ENCODE measurements at places on chromosomes 6 and 20.

DNA sequence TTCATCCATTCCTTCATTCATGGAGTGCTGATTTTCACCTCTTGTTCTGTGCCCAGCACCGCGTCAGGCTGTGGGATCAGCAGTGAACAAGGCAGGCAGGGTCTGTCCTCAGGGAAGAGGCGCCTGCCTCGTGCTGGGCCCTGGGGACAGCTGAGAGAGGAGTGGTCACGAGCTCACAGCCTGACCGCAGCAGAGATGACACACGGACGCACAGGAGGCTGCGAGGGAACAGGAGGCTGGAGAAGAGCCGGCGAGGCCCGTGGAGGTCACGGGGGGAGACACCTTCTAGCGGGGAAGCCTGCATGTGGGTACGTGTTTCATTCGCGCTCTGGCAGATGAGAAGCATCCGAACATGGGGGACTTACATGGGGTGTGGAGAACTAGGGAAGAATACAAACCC is 27.5 kb downstream of the PXDC1 start:
- no peak for DNase-seq

- no peak for DNase-seq
Measured at GRCh38 chr6:111973927-111974639, 79.8 kb upstream of the CCN6 start.

- DNase-seq: no peak
Measured at GRCh38 chr6:33856655-33857054, 52.9 kb upstream of the MLN start.

- no peak for DNase-seq
Measured at GRCh38 chr6:9095729-9096128, 660.4 kb upstream of the SLC35B3 start.

DNA sequence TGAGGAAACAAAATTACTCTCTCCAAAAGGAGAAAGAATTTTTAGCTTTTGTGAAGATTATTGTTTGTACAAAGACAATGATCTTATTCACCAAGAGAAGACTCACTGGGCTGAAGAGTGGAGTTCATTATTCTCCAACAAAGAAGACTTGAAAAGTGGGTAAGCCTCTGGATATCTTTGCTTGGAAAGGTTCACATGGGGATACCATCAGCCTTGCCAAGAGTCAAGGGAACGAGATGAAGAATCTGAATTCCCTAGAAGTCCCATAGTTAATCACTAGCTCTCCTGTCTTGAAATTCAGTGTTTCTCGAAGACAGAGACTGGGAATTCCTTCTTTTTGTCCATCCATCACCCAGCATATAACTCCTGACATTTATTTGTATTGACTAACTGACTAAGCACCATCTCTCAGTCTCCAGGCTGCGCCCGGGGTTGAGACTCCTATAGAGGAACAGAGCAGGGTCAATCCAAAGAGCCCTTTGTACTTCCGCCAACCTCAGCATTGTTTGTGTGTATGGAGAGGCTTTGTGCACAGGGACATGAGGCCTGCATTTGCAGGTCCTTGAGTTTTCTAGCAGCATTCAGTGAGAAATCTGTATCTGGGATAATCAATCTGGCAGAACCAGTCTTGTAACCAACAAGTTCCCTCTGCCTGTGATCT is 461.9 kb downstream of the KIF16B start:
- no peak for DNase-seq

- no peak for DNase-seq
Measured at GRCh38 chr20:44314870-44315269, 3.9 kb upstream of the FITM2 start.

DNA sequence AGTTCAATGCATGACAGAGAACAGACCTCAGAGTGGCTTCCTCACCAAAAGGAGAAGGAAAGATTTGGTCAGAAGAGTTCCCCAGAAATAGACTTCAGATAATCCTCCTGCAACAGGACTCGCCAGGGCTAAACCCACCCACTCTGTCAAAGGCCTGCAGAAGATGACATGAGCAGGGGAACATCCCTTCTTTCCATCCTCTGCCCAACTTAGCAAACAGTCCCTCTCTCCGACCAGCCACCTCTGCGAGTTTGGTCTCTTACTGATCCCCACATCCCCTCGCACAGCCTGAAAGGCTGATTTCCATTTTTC is 7.5 kb downstream of the NFATC2 start:
- no peak for DNase-seq

GRCh38 chr20:61806995-61807394 is 258.7 kb downstream of the TAF4 start:
- no peak for DNase-seq

DNA sequence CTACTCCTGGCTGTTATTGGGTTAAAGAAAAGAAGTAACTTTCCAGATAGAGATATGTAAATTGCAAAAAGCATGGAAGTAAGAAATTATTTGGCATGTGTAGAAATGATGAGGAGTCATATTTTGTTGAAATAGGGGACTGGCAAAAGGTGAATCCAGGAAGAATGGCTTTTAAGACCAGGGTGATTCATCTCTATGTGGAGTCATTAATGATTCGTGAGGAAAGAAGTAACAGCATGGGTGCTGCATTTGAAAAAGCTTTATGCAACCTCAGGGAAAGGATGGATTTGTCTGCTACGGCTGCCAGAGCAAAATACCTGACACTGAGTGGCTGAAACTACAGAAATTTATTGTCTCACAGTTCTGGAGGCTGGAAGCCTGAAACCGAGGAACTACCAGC is 14.8 kb upstream of the SYNE1 start:
- no peak for DNase-seq

DNA sequence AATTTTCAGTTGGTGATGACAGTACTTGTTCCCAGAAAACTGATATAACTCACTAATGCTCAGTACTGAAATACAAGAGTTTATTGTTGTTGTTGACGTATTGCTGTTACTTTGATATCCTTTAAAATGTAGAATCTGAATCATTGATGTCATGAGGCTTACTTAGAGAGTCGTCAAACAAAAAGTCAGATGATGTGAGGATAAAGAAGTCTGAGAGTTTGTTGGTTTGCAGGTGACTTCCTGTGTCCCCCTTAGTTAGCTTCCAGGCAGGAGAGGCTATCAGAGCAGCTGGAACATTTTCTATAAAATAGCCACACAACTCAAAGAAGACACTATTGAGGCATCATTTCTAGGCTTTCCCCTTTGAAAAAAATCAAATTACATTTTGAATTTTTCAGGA is 97.9 kb downstream of the ADGRG6 start:
- DNase-seq: no peak

GRCh38 chr6:40442591-40442990 is 144.6 kb downstream of the LRFN2 start:
- no peak for DNase-seq

DNA sequence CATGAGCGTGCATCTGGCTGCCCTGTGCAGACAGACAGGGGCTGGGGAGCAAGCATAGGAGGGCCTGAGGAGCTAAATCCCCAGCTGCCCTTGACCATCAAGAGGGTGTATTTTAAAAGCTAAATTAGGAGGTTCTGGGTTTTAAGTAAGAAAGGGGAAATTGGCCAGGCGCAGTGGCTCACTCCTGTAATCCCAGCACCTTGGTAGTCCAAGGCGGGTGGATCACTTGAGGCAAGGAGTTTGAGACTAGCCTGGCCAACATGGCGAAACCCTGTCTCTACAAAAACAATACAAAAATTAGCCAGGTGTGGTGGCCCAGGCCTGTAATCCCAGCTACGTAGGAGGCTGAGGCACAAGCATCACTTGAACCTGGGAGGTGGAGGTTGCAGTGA is 27.8 kb downstream of the SERPINB6 start:
- no peak for DNase-seq

GRCh38 chr20:4243071-4243470 is 227.7 kb upstream of the RNF24 start:
- no peak for DNase-seq

DNA sequence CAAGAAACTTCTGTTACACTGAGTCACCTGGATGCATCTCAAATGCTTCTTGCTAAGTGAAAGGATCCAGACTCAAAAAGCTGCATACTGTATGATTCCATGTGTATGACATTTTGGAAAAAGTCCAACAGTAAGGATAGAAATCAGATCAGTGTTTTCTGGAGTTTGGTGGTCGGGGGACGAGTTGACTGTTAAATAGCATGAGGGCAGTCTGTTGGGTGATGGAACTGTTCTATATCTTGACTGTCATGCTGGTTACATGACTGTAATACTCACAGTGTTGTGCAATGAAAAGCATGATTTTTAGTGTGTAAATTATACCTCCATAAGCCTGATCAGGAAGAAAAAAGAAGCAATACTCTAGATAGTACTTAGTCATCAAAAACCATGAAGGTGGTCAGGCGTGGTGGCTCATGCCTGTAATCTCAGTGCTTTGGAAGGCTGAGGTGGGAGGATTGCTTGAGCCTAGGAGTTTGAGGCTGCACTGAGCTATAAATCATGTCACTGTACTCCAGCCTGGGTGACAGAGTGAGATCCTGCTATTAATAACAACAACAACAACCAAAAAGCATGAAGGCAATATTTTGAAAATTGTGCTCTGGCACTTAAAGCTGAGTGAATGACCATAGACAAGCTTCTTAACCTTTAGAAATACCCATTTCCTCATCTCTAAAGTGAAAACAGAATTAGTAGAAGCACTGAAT is 30.5 kb upstream of the SASH1 start:
- no peak for DNase-seq

DNA sequence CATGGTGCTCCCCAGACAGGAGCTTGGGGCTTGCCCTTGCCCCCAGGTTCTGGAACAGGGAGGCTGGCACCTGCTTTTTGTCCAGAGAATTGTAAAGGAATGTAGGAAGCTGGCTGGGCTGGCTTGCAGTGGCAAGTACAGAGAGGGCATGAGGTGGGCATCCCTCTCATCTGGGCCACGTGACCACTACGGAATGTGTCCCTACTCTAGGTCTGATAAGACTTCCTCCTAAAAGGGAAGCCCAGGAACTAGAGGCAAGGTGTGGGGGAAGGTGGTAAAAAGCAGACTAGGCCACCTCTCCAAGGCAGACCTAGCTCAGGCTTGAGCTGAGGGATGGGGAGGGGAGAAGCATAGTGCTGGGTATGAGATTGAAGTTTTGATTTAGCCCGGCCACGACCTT is 38.8 kb downstream of the UNC5CL start:
- no peak for DNase-seq

DNA sequence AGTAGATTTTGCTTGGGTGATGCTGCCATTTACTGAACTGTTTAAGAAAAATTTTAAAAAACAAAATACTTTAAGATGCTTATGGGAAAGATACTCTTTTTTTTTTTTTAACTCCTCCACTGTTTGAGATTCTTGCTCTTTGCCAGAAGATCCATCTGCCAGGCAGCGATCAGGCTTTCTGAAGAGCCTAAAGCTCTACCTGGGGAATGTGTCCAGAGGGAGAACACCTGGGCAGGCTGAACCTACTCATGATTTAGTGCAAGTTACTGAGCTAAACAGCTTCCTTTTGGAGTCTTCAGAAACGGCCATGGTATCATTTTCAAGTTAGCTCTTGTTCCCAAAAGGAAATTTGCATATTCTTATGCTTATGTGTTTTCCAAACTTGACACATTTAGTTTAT is 23.5 kb upstream of the MLIP start:
- DNase-seq: no peak

DNA sequence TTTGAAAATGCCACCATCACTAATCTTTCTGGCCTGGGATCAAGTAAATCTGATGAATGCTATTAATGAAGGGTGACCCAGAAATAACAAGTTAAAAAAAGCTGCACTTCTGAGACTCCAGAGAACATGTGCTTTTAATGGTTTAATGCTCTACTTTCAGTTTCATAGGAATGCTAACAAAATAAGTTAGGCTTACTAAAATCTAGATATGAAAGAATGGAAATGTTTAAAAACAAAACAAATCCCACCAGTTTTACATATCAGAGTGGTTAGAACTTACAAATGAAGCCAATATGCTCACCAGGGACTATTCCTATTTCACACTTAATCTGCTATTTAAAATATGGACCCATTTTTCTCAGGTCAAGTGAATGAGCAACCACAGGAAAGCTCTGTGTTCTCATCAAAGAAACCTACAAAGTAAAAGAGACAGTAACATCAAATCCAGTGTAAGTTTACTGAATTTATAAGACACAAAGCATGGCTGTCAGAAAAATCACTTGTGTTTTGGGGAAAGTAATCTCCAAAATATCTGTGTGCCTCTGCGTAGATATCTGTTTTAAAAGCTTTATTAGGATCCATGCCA is 40.3 kb downstream of the FYN start:
- DNase-seq: peak; percentile 11

GRCh38 chr6:121853686-121854085 is 418.2 kb downstream of the GJA1 start:
- no peak for DNase-seq

DNA sequence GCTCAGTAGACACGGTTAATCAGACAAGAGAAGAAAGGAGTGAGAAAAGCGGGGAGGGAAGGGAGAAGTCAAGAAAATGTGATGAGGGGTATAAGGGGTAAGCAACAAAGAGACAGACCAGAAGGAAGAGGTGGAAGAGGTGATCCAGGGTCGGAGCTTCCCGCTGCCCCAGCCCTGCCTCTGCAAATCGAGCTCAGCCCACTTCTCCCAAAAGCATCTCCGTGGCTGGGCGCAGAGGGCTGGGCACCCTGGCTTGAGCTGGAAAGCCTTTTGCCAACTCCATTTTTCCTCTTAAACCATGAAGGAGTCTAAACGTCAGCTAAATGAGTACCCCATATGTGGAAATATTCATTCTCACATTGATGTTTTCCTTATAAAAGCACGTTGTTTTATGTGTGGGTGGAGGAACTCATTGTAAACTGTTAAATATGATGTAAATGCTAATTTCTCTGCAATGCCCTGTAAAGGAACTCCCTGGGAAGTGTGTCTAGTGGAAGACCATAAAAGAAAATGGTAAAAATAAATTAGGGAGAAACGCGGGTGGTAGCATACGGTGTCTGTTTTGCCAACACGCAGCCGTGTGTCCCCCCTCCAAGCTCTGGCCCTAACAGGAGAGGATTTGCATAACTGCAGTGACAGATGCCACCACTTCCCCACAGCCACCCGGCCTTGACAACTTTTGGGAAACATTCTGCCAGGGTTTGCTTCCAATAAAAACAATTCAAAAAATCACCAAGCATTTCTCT is 55.2 kb upstream of the MAFB start:
- DNase-seq: peak; percentile 72

- DNase-seq: peak; percentile 25
Measured at GRCh38 chr6:71114544-71114943, 157.7 kb upstream of the B3GAT2 start.

DNA sequence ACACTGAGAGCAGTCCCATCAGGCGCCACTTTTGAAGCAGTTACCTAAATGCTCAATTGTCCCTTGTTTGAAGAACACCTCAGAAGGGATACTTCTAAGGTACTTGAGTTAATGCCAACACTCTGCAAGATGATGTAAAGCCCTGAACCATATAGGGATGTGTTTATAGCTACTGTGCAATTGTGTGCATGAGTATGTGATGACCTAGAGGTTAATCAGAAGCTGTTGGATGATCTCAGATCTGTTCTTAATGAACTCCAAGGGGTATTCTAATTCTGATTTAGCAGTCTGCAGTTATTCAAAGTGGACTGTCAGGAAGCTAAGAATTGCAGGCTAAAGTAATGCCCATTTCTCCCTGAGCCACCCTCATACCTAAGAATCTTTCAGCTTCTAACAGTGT is 158.3 kb downstream of the TMEM242 start:
- DNase-seq: no peak

DNA sequence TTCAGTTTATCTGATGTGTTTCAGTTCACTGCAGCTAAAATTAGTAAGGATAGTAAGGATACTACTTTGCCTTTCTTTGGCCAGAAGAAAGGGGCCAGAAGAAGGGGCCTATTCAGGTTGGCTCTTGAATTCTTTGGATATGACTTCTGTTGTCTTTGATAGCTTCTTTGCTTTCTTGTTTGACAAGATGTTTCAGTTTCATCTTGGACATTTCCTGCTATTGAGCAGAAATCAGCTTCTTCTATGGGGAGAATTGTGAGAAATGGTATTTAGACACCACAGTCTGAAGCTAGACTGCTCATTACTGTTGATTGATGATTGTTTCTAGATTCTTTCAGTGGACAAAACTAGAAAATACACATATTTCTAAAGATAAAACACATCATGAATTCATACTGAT is 23.2 kb downstream of the L3MBTL3 start:
- no peak for DNase-seq
